ENCODE measurements at places on chromosomes 6 and 20.
A peak's percentile ranks its signal among the peaks of the same experiment; 100 is the strongest.

DNA sequence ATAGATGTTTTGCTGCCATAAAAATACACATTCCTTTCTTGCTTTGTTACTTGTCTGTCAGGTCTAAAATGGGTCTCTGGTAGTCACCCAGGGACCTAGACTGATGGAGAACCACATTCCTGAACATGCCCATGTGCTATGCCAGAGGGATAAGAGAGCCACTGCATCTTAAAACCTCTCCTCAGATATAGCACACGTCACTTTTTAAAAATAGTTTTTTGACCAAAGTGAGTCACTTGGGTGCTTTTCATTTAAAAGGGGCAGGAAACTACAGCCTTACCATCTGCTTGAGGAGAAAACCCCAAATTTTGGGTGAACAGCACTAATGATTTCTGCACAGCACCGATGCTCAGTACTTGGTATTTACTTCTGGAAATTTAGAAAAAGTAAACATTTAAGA, 197.8 kb downstream of the OGFRL1 start:
- no peak for DNase-seq

- DNase-seq, result no peak
These were observed 51.9 kb upstream of the SAYSD1 start for GRCh38 chr6:39166912-39167290.

GRCh38 chr20:41258474-41258873, 59.1 kb downstream of the ZHX3 start:
- DNase-seq, result no peak

DNA sequence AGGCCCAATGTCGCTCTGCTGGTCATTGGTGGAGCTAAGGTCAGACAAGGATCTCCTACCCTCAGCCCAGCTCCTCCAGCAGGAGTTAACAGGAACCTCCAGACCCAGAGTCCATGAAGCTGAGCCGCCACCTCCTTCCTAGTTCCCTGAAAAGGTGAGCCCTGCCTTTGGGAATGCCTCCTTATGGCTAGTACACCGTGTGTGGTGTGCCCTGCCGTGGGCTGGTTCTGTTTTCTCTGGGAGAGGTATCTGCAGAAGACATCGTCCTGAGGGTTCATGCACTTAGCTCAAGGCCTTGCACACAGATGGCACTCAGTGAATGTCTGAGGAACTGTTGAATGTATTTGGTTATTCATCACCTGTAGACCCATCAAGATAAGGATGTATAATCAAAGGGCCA, 15.3 kb downstream of the BANF2 start:
- DNase-seq, result no peak

- no peak for DNase-seq
These were observed 38.6 kb upstream of the EYS start for GRCh38 chr6:65745614-65746013.

- DNase-seq, result no peak
These were observed 71.3 kb upstream of the MYL9 start for GRCh38 chr20:36469973-36470372.

GRCh38 chr6:14766391-14766994, 479.4 kb upstream of the JARID2 start:
- no peak for DNase-seq

- no peak for DNase-seq
These were observed 30.0 kb downstream of the DZANK1 start for GRCh38 chr20:18436847-18437246.

GRCh38 chr6:111888928-111889695, 15.9 kb upstream of the FYN start:
- DNase-seq, result no peak

DNA sequence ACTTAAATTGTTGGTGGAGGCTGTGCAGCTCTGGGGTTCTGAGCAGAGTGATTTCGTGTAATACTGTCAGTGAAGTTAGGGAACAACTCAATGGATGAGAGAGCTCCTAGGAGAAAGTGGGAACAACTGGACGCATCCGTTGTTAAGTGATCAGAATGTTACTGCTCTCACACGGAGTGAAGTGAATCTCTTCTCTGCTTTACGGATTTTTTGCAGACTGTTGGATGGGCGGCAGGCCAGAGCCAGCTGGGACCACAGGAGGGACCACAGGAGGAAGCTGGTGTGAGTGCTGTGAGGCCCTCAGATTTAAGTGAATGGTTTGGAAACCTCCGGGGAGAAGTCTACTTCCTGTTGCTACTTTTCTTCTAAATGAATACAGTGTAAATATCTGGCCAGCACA, 23.7 kb upstream of the PPP1R14C start:
- no peak for DNase-seq

GRCh38 chr6:15798533-15799255, 135.9 kb upstream of the DTNBP1 start:
- no peak for DNase-seq

- no peak for DNase-seq
These were observed 49.2 kb downstream of the ANKS1A start for GRCh38 chr6:34938268-34938667.

DNA sequence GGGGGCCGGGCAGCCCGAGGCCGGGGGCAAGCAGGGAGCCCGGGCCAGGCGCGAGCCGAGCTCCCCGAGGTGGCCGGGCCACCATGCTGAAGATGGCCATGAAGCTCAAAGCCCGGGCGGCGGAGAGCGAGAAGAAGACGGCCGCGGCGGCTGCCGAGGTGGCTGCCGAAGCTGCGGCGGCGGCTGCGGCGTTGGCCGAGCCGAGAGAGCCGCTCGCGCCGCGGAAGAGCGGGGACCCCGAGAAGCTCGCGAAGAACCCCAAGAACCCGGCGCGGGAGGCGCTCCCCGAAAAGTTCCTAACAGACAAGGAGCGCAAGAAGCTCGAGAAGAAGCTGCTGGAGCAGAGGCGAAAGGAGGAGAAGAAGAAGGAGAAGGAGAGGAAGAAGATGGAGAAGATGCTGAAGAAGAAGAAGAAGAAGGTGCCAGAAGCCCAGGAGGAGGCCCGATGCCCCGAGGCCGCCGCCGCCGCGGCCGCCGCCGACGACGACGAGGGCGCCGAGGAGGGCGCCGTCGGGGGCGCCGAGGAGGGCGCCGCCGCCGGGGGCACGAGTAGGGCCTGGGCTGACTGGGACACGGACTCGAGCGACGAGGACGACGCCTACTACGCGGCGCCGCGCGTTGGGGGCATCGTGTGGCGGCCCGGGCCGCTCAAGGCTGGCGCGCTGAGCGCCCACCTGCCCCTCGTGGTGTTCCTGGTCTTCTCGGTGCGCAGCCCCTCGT, 37.4 kb downstream of the GNAS start:
- peak; percentile 13 for DNase-seq

DNA sequence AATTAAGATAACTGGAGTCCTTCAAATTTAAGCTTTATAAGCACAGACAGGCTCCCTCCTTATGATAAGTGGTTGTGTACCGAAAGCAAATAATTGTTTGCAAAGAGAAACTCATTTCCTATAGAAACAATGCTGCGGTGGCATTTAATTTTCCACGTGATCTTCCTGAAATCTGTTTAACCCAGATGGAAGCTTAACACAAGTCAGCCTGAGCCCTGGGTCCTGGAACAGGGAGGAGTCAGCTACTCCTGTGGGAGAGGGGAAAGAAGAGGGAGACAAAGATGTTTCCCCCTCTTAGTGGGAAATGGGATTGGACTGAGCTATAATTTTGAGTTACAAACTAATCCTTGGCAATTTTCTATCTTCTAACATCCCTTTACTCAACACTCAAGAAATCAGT, 136.5 kb downstream of the ELOVL4 start:
- DNase-seq, result no peak

- DNase-seq, result no peak
These were observed 39.9 kb downstream of the EDN3 start for GRCh38 chr20:59340201-59340885.

- no peak for DNase-seq
These were observed 101.4 kb downstream of the CDH4 start for GRCh38 chr20:61353261-61354000.

DNA sequence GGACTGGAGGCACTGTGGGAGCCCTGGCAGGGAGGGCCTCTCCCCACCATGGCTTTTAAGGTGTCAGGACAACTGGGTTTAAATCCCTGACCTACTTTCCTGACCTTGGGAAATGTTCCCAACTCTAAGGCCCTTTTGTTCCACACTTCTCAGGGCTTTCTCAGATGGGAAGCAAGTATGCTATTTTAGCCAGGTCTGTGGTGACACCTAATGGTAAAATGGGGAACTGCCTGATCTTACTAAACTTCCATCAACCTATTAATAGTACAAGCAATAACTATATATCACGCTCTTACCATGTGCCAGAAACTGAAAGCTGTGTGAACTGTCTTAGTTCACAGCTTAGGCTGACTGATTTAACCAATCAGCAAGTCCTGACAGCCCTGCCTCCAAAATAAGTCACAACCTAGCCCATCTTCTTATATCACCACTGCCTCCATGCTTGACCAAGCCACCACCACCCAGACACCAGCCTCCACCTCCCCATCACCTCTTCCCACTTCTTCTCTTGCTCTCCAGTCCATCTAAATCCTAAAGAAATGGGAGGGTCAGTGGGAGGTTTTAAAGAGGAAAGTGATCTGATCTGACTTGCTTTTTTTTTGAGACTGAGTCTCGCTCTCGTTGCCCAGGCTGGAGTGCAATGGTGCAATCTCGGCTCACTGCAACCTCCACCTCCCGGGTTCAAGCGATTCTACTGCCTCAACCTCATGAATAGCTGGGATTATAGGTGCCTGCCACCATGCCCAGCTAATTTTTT, 6.9 kb upstream of the BLCAP start:
- peak; percentile 33 for DNase-seq

GRCh38 chr20:63740070-63740626, 572 bp downstream of the SLC2A4RG start:
- peak; percentile 53 for DNase-seq

GRCh38 chr6:93418033-93418407, 1.3 kb downstream of the EPHA7 start:
- no peak for DNase-seq

GRCh38 chr6:34146021-34146782, at the start of gene GRM4:
Gene GRM4 (minus strand): TSS chr6:34146087. CDS start chr6:34133496, 12,591 bp downstream.
- DNase-seq, result no peak

- DNase-seq, result peak; percentile 70
These were observed 39.3 kb downstream of the GTF2H5 start for GRCh38 chr6:158207422-158207788.

DNA sequence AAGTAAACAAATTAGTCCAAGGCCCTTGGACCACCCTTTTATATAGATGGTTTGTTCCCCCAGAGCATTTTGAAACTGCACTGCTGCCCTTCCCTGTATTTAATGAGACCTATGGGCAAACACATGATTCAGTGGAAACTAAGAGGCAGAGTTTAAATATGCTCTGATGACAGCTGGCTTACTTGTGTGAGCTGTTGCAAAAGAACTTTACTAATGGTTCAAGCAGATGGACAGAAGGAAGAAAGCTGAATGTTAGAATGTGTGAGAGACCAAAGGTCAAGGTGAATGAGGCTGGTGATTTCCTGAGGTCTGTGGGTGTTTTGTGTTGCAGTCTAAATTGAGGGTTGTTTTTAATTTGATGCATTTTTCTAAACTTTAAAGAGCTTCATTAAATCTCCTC, 123.0 kb upstream of the CEP162 start:
- DNase-seq, result no peak

- DNase-seq, result no peak
These were observed 44.0 kb downstream of the LRFN2 start for GRCh38 chr6:40543146-40543545.

DNA sequence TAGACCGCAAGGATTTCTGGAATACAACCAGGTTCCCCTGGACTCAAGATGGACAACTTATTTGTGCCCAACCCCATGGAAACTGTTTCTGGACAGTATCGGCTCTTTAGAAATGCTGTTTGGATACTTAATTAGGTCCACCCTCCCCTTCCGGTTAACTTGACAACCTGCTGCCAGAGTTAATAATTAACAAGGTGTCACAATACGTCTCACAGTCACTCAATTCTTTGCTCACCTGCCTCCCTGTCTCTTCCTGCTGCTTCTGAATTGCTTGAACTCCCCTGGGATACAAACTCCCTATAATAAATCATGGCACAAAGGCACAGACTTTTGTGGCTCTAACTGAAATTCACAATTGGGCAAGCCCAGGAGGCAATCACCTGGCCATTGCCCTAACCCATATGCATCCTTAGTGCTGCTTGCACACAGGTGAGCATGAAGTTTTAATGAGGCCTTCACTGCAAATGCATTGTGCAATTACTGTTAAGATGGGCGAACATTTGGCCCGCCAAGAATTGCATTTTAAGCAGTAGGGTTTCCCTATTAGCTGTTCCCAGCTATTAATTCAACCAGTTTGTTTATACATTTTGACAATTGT, 504.4 kb upstream of the NOX3 start:
- DNase-seq, result no peak

GRCh38 chr6:27593200-27593818, 120.4 kb upstream of the ZNF184 start:
- no peak for DNase-seq

- DNase-seq, result no peak
These were observed 86.7 kb upstream of the KCNQ5 start for GRCh38 chr6:72535124-72535523.

DNA sequence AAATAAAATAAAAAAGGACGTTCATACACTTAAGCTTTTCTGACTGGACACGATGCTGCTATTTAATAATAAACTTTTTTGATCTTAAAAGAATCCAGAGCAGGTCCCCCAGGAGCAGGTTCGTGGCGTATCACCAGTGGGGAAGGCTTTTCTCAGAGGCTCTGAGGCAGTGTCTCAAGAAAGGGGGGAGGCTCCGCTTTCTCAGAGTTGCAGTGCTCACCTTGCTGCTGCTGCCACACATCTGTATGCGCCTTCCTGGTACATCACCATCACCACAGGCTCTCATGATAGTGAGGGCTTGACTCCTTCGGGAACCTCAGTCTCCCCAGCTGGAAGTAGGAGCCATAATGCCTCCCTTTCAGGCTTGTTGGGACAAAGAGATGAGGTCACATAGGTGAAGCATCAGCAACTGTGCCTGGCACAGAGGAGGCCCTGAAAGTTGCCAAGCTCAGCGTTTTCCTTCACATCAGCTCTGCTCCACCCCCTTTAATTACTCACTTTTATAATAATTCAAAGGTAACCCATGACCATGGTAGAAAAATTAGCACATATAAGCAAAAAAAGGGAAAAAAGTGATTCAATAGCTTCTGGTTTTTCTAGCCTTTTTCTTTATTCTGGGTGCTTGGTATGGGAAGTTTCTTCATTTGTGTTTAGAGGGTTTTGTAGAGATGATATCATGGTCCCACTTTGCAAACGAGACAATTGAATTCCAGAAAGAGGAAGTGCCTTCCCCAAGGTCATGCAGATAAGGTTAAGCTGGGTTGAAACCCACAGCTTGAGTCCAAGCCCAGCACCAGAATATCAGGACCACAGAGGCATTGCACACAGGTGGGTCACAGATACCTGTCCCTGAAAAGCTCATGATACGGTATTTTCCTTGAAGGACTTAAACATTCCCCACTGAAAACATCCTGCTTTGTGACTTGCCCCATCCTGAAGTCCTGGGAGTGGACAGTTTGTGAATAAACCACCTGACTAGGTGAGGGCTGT, 24.5 kb downstream of the SRSF3 start:
- DNase-seq, result no peak

GRCh38 chr6:53809691-53810090, 14.9 kb downstream of the LRRC1 start:
- DNase-seq, result no peak

GRCh38 chr6:96626759-96627364, 63.9 kb downstream of the FHL5 start:
- DNase-seq, result no peak

GRCh38 chr6:133083248-133083967, 157.7 kb upstream of the EYA4 start:
- no peak for DNase-seq

All from T-helper 2 cell treated with Interferon-gamma antibody and Interleukin-4, amounts not matched to agents 5 μg/mL and 100 μg/mL, for 36 hours (primary cell).